Iris pigment epithelial cell (primary cell): ENCODE measurements at places on chromosomes 11 and 22.

DNA sequence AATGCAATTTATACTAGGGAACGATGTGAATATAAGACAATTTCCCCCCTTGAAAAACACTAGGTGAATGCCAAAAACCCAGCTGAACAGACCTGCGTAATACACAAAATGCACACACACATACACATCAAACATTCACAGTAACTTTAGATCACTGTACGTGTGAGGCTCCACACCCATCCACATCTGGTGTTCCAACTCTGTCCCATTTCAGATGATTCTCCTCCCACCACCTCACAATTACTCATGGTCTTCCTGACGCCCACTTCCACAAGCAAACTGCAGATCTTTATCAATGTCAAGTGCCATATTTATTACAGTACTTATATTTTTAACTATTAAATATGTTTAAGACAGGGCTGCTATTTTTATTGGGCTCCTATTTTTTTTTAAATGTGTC, 57.8 kb upstream of the TENM4 start:
- DNase-seq, result no peak

DNA sequence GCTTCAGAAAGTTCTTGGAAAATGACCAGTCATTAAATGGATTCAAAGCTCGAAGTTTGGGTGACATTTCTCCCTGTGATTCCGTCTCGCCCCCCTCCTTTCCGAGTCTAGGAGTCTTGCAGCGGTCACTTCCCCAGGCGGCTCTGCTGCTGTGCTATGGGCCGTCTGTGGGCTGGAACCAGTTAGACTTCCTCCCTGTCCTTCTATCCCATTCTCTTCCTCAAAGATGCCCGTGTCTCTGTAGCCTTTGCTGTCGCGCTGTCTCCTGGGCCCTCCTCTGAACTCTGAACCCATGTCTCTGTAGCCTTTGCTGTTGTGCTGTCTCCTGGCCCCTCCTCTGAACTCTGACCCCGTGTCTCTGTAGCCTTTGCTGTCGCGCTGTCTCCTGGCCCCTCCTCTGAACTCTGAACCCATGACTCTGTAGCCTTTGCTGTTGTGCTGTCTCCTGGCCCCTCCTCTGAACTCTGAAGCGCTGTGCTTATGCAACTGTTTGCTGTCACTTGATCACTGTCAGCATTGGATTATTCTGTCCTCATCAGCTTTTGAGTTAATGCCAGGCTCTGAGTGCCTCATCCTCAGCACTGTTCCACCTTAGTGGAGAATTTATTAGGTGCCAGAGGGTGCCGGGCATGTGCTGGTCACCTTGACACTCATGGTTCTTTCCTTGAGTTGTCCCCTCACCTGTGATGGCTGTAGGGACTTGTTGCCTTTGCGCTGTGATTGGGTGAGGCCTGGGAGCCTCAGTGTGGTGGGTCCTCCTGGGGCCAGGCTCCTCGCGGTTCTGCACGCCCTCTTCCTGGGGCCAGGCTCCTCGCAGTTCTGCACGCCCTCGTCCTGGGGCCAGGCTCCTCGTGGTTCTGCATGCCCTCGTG, 173.3 kb downstream of the TBC1D22A start:
- DNase-seq, result no peak

DNA sequence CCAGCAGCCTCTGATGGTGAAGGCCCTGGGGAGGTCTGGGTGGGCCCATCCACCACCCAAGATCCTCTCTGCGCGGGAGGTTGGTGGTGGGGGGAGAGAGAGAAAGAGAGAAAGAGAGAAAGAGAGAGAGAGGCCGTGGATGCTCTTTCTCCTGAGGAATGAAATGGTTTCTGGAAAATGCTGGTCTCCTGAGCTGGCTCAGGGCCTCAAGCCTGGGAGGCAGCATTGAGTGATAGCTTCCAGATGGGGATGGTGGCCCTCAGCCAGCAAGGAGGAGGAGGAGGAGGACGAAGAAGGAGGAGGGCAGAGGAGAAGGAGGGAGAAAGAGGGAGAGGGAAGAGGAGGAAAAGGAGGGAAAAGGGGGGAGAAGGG, 4.6 kb downstream of the TSPAN32 start:
- peak; percentile 30 for DNase-seq

DNA sequence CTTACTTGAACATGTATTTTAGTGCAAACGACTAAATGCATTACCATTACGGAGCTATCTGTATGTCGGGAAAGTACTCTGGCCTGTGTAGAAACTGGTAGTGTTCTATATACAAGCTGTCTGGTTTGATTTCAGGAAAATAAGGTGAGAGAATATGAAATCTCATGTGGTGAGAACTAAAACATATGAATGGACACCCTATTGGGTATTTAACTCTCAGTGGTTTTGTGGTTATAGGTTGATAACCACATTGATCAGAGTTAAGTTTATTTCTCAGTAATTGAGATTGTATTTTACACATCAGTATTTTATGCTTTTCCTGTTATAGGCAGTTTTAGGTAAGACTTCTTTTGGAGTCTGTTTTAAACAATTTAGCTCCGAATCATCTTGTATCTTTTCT, 10.4 kb downstream of the ANO5 start:
- no peak for DNase-seq

- peak; percentile 30 for DNase-seq
Measured at GRCh38 chr11:18633256-18634139, 644 bp downstream of the SPTY2D1 start.

- DNase-seq, result no peak
Measured at GRCh38 chr11:25535467-25536272, 796.3 kb upstream of the ANO3 start.
